ENCODE measurements at places on chromosomes 1 and 21. TPM values are rescaled to one million over a fixed set of nuclear protein-coding genes. Genes with fewer than 3 reads are reported as not detected.

CCDC27 gene
- polyA plus RNA-seq, result 0.03 TPM

- no peak for DNase-seq
Measured at GRCh38 chr1:94693029-94693428, 127.1 kb upstream of the SLC44A3 start.

- DNase-seq, result no peak
Measured at GRCh38 chr1:155526356-155526755, 36.2 kb downstream of the ASH1L start.

- DNase-seq, result no peak
Measured at GRCh38 chr21:46028573-46029091, 47.1 kb downstream of the COL6A1 start.

DNA sequence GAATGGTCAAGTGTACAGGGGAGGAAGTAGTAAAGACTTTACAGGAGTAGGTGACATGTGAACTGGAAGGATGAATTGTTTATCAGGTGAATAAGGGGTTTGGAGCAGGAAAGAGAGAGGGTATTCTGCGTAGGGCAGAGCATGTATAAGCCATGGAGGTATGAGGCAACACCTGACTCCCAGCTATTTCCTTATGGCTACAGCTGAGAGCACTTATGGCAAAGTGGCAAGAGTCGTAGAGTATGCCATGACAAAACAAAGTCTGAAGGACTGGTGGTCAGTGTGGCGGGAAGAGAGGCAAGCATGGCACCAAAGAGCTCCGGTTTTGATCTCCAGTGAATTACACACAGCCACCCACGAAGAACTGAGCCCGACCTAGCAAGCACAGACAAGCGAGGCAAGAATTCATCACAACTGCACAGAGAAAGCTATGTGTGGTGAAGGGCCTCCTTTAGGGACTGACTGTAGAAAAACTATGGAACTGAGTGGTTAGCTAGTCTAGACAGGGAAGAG, 9.0 kb upstream of the ELOVL1 start:
- DNase-seq, result no peak

SPATA45 gene
- not detected for polyA plus RNA-seq

TEDDM1 gene
- not detected for polyA plus RNA-seq

- no peak for DNase-seq
Measured at GRCh38 chr1:174391716-174392115, 56.0 kb upstream of the GPR52 start.

PFKFB2 gene
- polyA plus RNA-seq, result 41.4 TPM

- DNase-seq, result no peak
Measured at GRCh38 chr1:45971922-45972531, 160.4 kb downstream of the PIK3R3 start.

DNA sequence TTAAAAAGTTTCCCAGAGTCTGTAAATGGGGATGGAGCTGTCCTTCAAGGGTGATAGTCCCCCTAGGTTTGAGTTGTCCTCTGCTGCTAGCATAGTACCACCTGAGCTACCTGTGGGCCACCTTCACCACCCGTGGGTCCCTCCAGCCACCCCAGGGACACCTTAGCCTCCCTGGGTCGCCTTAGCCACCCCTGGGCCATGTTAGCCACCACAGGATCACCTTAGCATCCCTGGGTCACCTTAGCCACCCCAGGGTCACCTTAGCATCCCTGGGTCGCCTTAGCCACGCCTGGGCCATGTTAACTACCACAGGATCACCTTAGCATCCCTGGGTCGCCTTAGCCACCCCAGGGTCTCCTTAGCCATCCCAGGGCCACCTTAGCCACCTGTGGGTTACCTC, 67.1 kb downstream of the ADARB1 start:
- DNase-seq, result no peak

DNA sequence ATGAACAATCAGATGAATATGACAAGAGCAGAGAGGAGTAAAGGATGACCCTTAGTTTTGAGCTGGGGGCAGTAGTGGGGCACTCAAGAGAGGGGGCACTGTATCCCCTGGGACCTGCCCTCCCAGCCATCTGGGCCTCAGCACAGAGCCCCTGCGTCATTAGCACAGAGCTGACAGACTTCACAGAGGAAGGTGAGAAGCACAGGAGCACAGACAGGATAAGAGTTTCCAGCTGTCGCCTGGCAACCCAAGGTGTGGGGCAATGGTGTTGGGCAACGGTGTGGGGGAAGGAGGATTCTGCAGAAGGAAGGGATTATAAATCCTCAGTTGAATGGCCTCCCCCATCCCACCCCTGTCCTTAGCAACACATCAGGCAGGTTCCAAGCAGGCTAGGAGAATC, 30.2 kb downstream of the RAB3B start:
- DNase-seq, result no peak

DNA sequence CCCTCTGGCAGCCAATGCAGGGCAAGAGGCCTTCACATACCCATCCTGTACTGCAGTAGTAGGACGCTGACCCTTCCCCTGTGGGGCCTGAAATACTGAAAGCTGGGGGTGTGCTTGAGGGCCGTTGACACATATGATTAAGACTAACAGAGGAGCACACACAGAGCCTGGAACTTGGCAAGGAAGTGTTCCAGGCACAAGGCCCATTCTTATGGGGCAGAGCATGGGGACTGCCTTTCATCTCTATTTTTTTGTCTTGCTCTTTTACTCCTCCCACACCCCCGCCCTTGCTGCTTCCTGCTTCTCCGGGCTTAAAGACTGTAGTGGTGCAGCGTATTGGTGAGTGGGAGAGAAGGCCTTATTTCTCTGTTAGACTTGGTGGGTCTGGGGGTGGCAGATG, 137.4 kb downstream of the BACH1 start:
- no peak for DNase-seq

DNA sequence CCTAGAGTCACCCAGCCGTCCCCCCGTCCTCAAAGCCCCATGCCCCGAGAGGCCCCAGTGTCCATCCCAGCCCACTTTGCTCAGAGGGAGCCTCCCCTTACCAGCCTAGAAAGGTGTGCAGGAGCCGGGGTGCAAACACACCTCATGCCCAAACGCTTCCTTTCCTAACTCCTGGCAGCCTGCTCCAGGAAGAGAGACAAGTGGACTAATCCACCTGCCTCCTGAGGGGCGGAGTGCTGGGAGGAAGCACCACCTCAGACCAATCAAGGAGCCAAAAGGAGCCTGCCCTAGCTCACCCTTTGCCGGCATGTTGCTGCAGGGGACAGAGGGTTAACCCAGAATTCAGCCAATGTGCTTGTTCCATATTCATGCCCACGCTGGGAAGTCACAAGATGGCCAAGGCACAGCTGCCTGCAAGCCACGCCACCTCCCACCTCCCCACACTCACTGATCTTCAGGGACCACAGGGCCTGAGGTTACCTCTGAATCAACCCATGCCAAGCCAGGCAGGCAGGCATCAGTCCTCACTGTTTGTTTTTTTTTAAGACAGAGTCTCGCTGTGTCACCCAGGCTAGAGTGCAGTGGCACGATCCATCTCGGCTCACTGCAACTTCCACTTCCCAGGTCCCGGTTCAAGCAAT, 27.8 kb downstream of the PLEKHA6 start:
- DNase-seq, result no peak

DNA sequence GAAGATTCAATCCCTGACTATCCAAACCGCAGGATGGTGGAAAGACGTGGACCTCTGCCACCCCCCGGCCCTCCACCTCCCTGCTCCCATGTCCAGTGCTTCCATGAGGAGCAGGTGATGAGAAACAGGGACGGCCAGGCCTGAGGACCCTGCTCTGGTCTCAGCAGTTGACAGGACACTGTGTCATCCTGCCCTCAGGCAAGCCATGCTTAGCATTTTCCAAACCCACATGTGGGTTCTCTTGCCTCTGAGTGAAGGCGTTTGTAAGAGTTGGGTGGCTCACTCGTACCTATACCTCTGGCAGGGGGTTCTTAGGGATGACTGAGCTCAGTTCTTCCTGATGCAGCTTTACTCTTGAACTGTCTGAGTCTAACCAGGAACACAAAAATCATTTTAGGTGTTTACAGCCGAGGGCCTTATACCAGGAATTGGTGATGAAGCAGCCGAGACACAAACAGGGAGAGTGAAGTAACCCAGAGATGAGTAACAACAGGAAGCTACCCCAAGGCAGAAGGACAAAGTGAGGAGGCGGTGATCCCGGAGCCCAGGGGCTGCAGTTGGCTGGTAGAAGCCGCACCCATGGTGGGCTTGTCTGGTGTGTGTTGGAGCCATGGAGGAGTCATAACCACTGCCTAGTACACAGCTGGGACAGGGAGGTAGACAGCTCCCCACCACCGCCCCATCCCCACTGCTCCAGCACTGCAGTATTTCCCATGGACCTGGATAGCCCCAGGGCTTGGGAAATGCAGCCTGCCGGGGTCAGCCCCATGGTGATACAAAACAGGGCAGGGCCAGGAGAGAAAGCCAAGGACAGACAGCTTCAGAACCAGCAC, 21.4 kb downstream of the MYBPH start:
- DNase-seq, result no peak

DNA sequence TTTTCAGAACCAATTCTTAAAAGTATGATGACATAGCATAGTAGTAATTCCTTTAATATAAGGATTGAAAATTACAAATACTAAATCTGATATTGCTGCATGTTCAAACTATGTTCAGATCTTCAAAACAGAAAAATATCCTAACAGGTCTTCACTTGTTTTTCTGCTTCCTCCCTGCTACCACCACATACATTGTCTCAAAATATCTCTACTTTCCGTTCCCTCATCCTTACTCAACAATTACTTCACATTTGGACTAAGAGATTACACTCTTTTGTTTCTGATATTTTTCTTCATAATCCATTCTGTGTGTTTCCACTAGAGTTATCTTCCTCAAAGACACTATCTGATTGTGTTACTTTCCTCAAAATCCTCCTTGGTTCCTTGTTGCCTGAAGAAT, 125.1 kb downstream of the NEK7 start:
- no peak for DNase-seq

USP48 gene
- polyA plus RNA-seq, result 13.8 TPM

DNA sequence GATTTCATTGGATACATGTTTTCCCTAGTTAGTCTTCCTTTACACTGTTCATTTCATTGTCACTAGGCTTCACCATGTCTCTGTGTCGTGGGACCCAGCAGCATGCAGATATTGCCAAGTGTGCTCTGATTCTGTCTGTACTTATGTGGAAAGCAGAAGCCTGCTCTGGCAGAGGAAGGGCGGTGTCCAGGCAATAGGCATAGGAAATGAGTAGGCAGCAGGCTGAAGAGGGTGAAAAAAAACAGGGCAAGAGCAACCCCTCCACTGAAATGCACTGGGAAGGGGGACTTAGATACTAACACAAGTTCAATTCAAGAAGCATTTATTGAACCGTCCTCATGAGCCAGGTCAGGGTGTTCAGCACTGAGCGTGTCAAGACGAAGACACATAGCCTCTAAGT, 85.2 kb upstream of the VAV3 start:
- peak; percentile 14 for DNase-seq

GRCh38 chr21:45390121-45390751, 14.7 kb upstream of the COL18A1 start:
- DNase-seq, result no peak

GRCh38 chr21:45409466-45410150, 4.6 kb downstream of the COL18A1 start:
- DNase-seq, result peak; percentile 54

TARS2 gene
- polyA plus RNA-seq, result 19.1 TPM

GNG12 gene
- polyA plus RNA-seq, result 23.3 TPM

DNA sequence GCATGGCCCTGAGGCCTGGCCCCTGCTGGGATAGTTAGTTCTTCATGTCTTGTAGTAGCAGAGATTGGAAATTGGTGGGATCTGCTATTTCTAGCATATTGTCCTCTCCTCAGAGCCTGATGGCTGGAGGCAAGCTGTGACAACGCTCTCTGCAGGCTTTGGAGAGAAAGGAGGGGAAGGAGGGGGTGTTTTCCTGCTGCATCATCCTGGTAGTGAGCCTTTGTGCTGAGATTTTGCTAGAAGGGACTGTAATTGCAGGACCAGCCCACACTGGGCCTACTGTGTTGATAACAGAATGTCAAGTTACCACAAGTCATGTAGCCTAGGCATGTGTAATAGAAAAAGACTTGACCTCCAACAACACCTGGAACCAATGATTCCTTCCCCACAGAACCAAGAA, 351.0 kb downstream of the SIPA1L2 start:
- DNase-seq, result no peak

C1orf226 gene
- 1.0 TPM for polyA plus RNA-seq

GPR89A gene
- polyA plus RNA-seq, result 14.5 TPM
